ENCODE measurements at places on chromosomes 12 and 14. TPM values are rescaled to one million over a fixed set of nuclear protein-coding genes. Genes with fewer than 3 reads are reported as not detected.

DNA sequence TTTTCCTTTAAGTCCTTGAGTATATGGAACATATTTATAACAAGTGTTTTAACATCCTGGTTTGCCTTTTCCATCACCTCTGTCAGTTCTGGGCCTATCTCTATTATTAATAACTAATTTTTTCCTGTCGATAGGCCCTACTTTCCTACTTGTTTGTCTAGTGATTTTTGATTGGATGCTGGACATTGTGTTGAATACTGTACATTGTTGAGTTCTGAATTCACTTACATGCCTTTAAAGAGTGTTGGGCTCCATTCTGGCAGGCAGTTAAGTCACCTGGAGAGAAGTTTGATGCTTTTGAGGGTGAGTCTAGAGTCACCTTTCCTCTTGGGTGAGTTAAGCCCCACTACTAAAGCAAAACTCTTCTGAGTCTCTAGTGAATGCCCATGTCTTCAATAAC is 77.5 kb upstream of the C14orf180 start:
- H3K27me3 ChIP-seq = peaks cover 3% of the 10 kb centered on the region
- no peaks in the 10 kb centered on the region for H3K36me3 ChIP-seq
- H3K4me1 ChIP-seq = no peaks in the 10 kb centered on the region
- no peak overlapping the region for H3K27ac ChIP-seq
- no peak overlapping the region for H3K4me3 ChIP-seq

Gene THTPA
- polyA plus RNA-seq = 26.5 TPM

Gene RTN1
- 19.7 TPM for polyA plus RNA-seq

GRCh38 chr14:43204816-43205215 is 1302.3 kb downstream of the FSCB start:
- no peak overlapping the region for H3K27ac ChIP-seq
- no peaks in the 10 kb centered on the region for H3K36me3 ChIP-seq
- no peaks in the 10 kb centered on the region for H3K27me3 ChIP-seq
- no peaks in the 10 kb centered on the region for H3K4me1 ChIP-seq
- H3K4me3 ChIP-seq = no peak overlapping the region

GRCh38 chr12:26009593-26009992 is 51.1 kb downstream of the RASSF8 start:
- H3K36me3 ChIP-seq = no peaks in the 10 kb centered on the region
- H3K4me3 ChIP-seq = no peak overlapping the region
- no peak overlapping the region for H3K27ac ChIP-seq
- H3K27me3 ChIP-seq = no peaks in the 10 kb centered on the region
- peaks cover 27% of the 10 kb centered on the region for H3K4me1 ChIP-seq

DNA sequence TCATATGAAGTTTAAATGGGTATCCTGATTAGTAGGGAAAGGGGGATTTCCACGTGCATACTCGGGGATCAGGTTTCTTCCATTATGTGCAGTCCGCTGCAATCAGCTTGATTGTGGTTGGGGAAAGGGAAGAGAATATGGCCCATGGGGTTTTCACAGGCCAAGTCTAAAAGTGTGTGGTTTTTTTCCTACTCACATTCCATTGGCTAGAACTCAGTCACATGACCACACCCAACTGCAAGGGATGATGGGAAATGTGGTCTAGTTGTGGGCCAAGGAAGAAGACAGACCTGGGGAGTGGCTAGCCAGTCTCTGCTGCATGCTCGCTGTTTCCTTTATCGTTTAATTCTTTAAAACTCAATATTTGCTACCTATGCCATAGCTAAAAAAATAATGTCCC is 105.1 kb downstream of the PRIMA1 start:
- H3K4me1 ChIP-seq = no peaks in the 10 kb centered on the region
- no peaks in the 10 kb centered on the region for H3K36me3 ChIP-seq
- no peaks in the 10 kb centered on the region for H3K27me3 ChIP-seq
- DNase-seq = no peak
- no peak overlapping the region for H3K27ac ChIP-seq

- H3K4me1 ChIP-seq = peaks cover 18% of the 10 kb centered on the region
- H3K27ac ChIP-seq = peak overlapping the region; percentile 80
- no peak for DNase-seq
- H3K36me3 ChIP-seq = no peaks in the 10 kb centered on the region
Observed at GRCh38 chr12:120571299-120571698, 9.9 kb downstream of the POP5 start.

DNA sequence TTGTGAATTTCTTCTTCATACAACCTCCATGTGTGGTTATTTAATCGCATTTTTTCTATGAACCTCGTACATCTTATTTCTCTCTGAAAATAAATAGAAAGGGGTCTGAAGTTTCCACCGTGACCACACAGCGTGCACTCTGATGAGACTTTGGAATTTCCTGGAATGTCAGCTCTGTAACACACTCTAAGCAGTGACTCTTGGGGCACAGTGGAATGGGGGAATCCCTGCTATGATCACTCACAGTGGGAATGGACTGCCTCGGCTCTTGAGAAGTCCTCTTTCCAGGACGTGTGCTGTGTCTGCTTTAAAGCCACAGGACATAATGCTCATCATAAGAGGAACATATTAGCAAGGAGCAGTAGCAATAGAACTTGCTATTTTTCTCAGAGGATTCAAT is 416.2 kb downstream of the EGLN3 start:
- no peaks in the 10 kb centered on the region for H3K4me1 ChIP-seq
- H3K36me3 ChIP-seq = no peaks in the 10 kb centered on the region
- no peak for DNase-seq

DNA sequence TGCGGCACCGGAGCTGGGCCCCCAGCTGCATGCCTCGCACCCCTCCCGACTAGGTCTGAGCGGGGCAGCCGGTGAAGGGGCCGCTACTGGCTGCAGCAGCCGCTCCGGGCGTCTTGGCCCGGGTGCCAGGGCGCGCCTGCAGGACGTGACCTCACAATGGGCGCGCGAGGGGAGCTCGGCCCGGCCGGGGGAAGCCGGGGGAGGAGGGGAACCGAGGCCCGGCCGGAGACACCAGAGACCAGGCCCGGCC is 353 bp downstream of the BAG5 start:
- H3K4me3 ChIP-seq = peak overlapping the region; percentile 87
- peak; percentile 70 for DNase-seq
- peaks cover 18% of the 10 kb centered on the region for H3K4me1 ChIP-seq
- H3K36me3 ChIP-seq = no peaks in the 10 kb centered on the region

- H3K4me1 ChIP-seq = no peaks in the 10 kb centered on the region
- peaks cover 21% of the 10 kb centered on the region for H3K27me3 ChIP-seq
- no peak for DNase-seq
- no peak overlapping the region for H3K4me3 ChIP-seq
- H3K36me3 ChIP-seq = no peaks in the 10 kb centered on the region
Observed at GRCh38 chr12:53781228-53781801, 29.5 kb upstream of the CISTR start.

Gene ZNF385A
- 24.3 TPM for polyA plus RNA-seq

- H3K27ac ChIP-seq = no peak overlapping the region
- H3K36me3 ChIP-seq = no peaks in the 10 kb centered on the region
- H3K4me3 ChIP-seq = no peak overlapping the region
- no peaks in the 10 kb centered on the region for H3K4me1 ChIP-seq
- no peaks in the 10 kb centered on the region for H3K27me3 ChIP-seq
Observed at GRCh38 chr12:65590318-65590717, 234.0 kb upstream of the HMGA2 start.

Gene LBHD2
- not detected for polyA plus RNA-seq

Gene ACVR1B
- 9.5 TPM for polyA plus RNA-seq

Gene PZP
- polyA plus RNA-seq = 0.70 TPM

DNA sequence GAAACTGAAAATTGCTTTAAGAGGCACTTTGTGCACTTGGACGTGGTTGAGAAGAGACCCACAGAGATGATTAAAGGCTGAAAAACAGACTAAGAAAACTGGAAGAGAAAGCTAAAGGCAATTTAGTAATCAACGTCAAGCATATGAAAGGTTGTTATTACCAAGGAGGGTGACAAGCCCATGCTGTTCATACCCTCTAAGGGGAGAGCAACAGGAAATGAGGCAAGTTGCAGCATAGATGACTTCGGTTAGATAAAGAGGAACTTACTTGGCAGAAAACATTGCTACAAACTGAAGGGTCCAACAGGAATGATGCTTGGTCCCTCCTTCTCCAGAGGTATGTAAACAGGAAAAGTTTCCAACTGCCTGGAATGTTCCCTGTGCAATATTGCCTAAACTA is 107.8 kb downstream of the DUSP6 start:
- H3K27ac ChIP-seq = no peak overlapping the region
- H3K4me1 ChIP-seq = peaks cover 5% of the 10 kb centered on the region
- no peaks in the 10 kb centered on the region for H3K36me3 ChIP-seq
- no peak overlapping the region for H3K4me3 ChIP-seq
- no peak for DNase-seq

Gene FAM186B
- polyA plus RNA-seq = 0.37 TPM

Gene AKAP5
- 0.10 TPM for polyA plus RNA-seq

DNA sequence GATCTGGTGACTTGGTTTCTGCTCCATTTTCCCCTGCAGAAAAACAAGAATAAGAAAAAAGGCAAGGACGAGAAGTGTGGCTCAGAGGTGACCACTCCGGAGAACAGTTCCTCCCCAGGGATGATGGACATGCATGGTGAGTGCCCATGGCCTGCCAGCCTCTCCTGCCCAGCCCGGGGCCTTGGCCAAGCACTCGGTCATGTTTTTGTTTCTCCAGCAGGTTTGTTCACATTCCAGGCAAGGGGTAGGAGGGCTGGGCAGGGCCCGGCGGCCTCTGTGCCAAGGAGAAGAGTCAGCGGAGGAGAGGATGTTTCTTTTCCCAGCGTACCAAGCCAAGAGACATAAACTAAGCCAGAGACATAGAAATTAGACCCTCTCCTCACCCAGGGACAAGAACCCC is 13.6 kb downstream of the BCL7A start:
- peaks cover 7% of the 10 kb centered on the region for H3K36me3 ChIP-seq
- no peak overlapping the region for H3K4me3 ChIP-seq
- peaks cover 6% of the 10 kb centered on the region for H3K4me1 ChIP-seq
- no peak for DNase-seq

Gene GPX2
- polyA plus RNA-seq = 0.73 TPM

GRCh38 chr14:54798465-54799124 is 104.0 kb downstream of the GCH1 start:
- no peak for DNase-seq
- no peaks in the 10 kb centered on the region for H3K4me1 ChIP-seq
- no peak overlapping the region for H3K27ac ChIP-seq
- H3K36me3 ChIP-seq = no peaks in the 10 kb centered on the region
- no peaks in the 10 kb centered on the region for H3K27me3 ChIP-seq
- no peak overlapping the region for H3K4me3 ChIP-seq

GRCh38 chr14:46988312-46988711 is 336.7 kb upstream of the RPL10L start:
- no peak overlapping the region for H3K4me3 ChIP-seq
- H3K36me3 ChIP-seq = no peaks in the 10 kb centered on the region
- no peak for DNase-seq
- H3K4me1 ChIP-seq = no peaks in the 10 kb centered on the region

Gene CLECL1
- polyA plus RNA-seq = 1.5 TPM

- no peak overlapping the region for H3K4me3 ChIP-seq
- no peak overlapping the region for H3K27ac ChIP-seq
- H3K27me3 ChIP-seq = no peaks in the 10 kb centered on the region
- no peak for DNase-seq
Observed at GRCh38 chr12:11497995-11498394, 102.6 kb upstream of the PRB2 start.

GRCh38 chr12:100279159-100279558 is 12.2 kb downstream of the SCYL2 start:
- peaks cover 5% of the 10 kb centered on the region for H3K36me3 ChIP-seq
- H3K27me3 ChIP-seq = no peaks in the 10 kb centered on the region
- peaks cover 6% of the 10 kb centered on the region for H3K4me1 ChIP-seq
- no peak overlapping the region for H3K27ac ChIP-seq
- no peak overlapping the region for H3K4me3 ChIP-seq

Gene ANKRD33
- polyA plus RNA-seq = not detected

Gene TAS2R42
- polyA plus RNA-seq = not detected

Gene GUCY2C
- not detected for polyA plus RNA-seq

- H3K27me3 ChIP-seq = no peaks in the 10 kb centered on the region
- H3K4me1 ChIP-seq = peaks cover 5% of the 10 kb centered on the region
- no peak overlapping the region for H3K27ac ChIP-seq
- DNase-seq = no peak
Observed at GRCh38 chr14:84409435-84409834, 1120.5 kb upstream of the FLRT2 start.

DNA sequence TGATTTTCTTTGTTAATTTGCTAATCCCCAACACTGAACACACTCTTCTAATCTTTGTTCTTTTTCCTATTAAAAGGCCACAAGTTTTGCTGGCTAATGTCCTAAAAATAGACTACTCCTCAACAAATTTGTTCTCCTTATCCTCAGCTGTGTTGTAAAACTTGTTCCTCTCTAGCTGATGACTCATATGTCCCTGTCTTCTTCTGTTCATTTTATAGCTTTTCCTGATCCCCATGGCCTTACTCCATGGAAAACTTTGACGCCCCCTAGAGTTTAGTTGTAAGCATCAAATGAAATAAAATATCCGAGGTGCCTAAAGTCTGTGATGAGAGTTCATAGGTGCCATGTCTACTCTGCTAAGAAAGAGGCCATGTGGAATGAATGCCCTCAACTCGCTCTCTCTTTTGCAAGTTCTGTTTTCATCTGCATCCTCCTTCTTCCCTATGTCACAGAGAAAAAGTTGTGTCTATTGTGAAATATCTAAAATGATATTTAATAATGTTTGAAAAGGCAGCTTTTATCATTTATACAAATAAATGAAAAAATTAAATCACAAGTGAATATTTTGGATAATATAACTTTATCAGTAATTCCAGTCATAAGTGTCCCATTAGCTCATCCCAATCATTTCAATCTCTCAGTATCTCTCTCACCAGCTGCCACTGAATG is 237.9 kb downstream of the IPO8 start:
- H3K36me3 ChIP-seq = no peaks in the 10 kb centered on the region
- peaks cover 6% of the 10 kb centered on the region for H3K4me1 ChIP-seq
- H3K27me3 ChIP-seq = no peaks in the 10 kb centered on the region
- no peak overlapping the region for H3K27ac ChIP-seq

- no peak overlapping the region for H3K27ac ChIP-seq
- no peaks in the 10 kb centered on the region for H3K36me3 ChIP-seq
- DNase-seq = no peak
- H3K27me3 ChIP-seq = no peaks in the 10 kb centered on the region
- H3K4me1 ChIP-seq = no peaks in the 10 kb centered on the region
Observed at GRCh38 chr12:20390846-20391245, 22.5 kb downstream of the PDE3A start.

- no peaks in the 10 kb centered on the region for H3K4me1 ChIP-seq
- H3K27me3 ChIP-seq = no peaks in the 10 kb centered on the region
- H3K36me3 ChIP-seq = no peaks in the 10 kb centered on the region
- H3K4me3 ChIP-seq = no peak overlapping the region
Observed at GRCh38 chr14:23121361-23121771, 2.3 kb upstream of the CEBPE start.

- no peaks in the 10 kb centered on the region for H3K4me1 ChIP-seq
- H3K27ac ChIP-seq = no peak overlapping the region
- no peak overlapping the region for H3K4me3 ChIP-seq
- no peaks in the 10 kb centered on the region for H3K36me3 ChIP-seq
Observed at GRCh38 chr12:112686373-112686772, 105.2 kb upstream of the RPH3A start.

DNA sequence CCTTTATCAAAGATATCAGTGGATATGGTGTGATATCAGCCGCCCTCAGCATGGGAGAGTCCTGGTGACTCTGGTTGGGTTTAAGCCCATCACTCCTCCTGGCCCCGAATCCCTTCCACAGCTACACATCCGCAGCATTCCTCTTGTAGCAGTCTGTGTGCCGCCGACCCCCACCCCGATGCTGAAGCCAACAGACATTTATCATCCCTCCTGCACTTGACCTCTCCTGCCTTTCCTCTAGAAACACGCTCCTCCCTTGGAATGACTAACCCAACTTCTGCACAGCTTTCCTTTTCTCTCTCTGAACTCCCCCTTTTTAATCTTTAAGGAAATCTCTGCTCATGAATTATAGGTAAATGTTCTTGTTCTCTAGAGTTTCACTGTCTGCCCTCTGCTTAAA is 250.9 kb upstream of the FOXN3 start:
- no peak for DNase-seq
- no peak overlapping the region for H3K4me3 ChIP-seq
